ENCODE measurements at places on chromosomes 16 and 17.
A peak's percentile ranks its signal among the peaks of the same experiment; 100 is the strongest.

GRCh38 chr16:4828567-4829321 lies 18.3 kb downstream of the GLYR1 start:
- H3K27ac ChIP-seq, result no peak overlapping the region
- H3K4me3 ChIP-seq, result no peak overlapping the region
- DNase-seq, result no peak

DNA sequence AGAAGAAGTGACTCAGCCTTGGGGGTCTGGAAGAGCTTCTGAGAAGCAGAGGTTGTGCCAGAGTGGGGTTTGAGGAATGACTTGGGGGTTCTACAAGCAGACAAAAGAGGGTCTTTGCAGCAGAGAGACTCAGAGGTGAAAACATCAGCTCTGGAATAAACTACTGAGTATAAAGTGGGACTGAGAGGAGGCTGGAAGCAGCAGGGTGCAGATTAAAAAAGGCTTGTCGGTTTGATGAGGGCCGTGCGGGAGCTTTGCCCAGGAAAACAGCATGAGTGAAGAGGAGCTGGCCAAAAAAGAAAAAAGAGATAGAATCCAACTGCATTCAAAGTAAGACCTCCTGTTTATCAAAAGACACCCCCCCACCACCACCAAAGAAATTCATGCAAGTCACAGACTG lies 13.1 kb upstream of the ACE start:
- H3K4me3 ChIP-seq, result no peak overlapping the region
- DNase-seq, result no peak
- H3K36me3 ChIP-seq, result no peaks in the 10 kb centered on the region

GRCh38 chr17:80265205-80266068 lies 4.8 kb downstream of the RNF213 start:
- peaks cover 11% of the 10 kb centered on the region for H3K4me1 ChIP-seq
- H3K36me3 ChIP-seq, result peaks cover 4% of the 10 kb centered on the region
- H3K4me3 ChIP-seq, result no peak overlapping the region

DNA sequence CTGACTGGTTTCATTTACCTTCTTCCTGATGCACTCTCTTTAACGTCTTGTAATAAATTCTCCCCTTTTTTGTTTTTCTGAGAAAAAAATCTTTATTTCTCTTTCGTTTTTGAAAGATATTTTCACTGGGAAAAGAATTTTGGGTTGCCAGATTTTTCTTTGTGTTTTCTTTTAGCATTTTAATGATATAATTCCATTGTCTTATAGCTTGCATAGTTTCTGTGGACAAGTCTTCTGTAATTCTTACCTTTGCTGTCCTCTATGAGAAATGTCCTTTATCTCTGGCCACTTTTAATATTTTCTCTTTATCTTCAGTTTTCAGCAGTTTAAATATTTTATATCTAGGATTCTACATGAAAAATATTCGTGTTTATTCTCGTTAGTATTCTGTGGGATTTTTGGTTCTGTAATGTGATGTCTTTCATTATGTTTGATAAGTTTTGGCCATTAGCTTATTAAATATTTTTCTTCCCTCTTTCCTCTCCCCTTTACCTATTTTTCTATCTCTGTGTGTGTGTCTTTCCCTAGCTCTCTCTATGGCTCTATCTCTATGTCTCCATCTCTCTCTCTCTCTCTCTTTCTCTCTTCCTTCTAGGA lies 236.5 kb downstream of the C16orf95 start:
- peaks cover 6% of the 10 kb centered on the region for H3K36me3 ChIP-seq
- no peak overlapping the region for H3K4me3 ChIP-seq
- peaks cover 12% of the 10 kb centered on the region for H3K27me3 ChIP-seq

DNA sequence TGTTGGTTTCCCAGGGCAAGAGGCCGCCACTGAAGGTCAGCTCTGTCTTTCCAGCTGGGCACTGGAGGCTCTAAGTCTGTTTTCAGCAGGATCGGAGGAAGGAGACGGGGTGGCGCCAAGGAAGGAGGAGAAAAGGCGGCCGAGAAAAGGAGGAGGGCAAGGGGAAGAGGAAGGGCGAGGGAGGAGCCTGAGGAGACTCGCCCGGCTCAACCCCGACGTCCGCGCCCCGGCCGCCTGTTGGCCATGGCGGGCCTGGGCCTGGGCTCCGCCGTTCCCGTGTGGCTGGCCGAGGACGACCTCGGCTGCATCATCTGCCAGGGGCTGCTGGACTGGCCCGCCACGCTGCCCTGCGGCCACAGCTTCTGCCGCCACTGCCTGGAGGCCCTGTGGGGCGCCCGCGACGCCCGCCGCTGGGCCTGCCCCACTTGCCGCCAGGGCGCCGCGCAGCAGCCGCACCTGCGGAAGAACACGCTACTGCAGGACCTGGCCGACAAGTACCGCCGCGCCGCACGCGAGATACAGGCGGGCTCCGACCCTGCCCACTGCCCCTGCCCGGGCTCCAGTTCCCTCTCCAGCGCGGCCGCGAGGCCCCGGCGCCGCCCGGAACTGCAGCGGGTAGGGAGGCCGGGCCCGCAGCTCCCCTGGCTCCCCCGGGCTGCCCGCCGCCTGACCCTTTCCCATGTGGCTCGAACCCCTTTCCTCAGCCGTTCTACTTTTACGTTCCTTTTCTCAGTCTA lies at the start of gene RNF135:
RNF135 (plus strand) TSS at position 209 of the 737 bp plus-strand sequence; CDS start at position 244, 35 bp downstream.
- peak within 1 kb of the TSS; percentile 98 for H3K4me3 ChIP-seq
- DNase-seq, result peak; percentile 83
- H3K36me3 ChIP-seq, result peaks cover 20% of the 10 kb centered on the region
- peak within 1 kb of the TSS; percentile 98 for H3K27ac ChIP-seq
- H3K4me1 ChIP-seq, result peaks cover 19% of the 10 kb centered on the region

DNA sequence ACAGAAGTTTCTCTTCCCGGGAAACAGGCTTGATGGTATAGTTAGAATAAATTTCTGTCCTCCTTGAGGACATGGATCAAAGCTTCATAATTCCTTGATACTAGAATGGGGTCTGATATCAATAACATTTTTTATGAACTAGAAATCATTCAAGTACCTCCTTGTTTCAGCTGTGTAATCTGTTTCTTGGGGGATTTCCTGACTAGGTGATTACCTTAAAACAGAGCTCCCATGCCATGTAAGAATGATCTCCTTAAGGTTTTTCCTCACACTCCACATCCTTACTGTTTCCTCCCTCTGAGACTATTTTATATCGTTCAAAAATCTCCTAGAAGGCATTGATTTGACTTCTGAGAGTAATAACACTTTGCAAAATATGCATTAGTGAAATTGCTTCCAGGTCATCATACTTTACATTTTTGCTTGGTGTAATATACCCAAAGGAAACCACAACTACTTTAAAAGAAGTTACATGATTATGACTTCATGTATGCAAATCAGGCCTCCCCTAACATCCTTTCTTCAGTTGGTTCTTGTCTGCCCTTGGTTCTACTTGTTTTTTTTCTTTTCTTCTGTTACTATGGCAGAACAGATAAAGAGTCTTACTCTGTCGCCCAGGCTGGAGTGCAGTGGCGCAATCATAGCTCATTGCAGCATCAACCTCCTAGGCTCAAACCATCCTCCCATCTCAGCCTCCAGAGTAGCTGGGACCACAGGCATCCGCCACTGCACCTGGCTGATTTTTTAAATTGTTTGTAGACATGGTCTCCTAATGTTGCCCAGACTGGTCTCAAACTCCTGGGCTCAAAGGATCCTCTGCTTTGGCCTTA lies 388.8 kb downstream of the ZFHX3 start:
- peaks cover 3% of the 10 kb centered on the region for H3K36me3 ChIP-seq
- DNase-seq, result no peak
- H3K4me3 ChIP-seq, result no peak overlapping the region
- H3K27me3 ChIP-seq, result no peaks in the 10 kb centered on the region
- no peaks in the 10 kb centered on the region for H3K4me1 ChIP-seq

DNA sequence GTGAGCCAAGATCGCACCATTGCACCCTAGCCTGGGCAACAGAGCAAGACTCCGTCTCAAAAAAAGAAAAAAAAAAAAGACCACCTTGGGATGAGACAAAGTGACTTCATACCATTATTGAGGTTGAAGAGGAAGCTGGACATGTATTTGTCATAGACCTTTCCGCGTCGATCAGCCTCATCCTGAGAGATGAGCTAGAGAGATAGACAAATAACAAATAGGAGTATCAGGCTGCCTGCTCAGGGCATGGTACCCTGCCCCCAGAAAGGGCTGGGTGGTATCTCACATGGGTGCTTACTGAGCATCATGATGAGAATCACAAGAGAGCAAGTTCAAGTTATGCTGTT lies 22.1 kb downstream of the CNTNAP1 start:
- DNase-seq, result no peak
- H3K36me3 ChIP-seq, result peaks cover 18% of the 10 kb centered on the region
- H3K27me3 ChIP-seq, result no peaks in the 10 kb centered on the region
- H3K27ac ChIP-seq, result no peak overlapping the region
- no peaks in the 10 kb centered on the region for H3K4me1 ChIP-seq

DNA sequence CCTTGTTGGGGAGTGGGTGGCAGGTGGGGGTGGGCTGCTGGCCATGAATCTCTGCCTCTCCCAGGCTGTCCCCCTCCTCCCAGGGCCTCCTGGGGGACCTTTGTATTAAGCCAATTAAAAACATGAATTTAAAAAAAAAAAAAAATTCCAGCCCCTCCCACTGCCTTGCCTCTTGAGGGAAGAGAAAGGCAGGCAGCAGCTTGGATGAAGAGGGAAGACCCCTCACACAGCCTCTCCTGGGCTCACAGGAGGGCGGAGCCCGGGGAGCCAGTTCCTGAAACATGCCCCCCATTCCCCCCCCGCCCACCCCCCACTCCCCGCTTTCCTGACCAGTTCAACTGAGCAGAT lies 1.8 kb upstream of the TCAP start:
- no peak overlapping the region for H3K27ac ChIP-seq
- DNase-seq, result no peak
- peaks cover 4% of the 10 kb centered on the region for H3K27me3 ChIP-seq
- H3K4me3 ChIP-seq, result no peak overlapping the region
- peaks cover 4% of the 10 kb centered on the region for H3K4me1 ChIP-seq
- H3K36me3 ChIP-seq, result no peaks in the 10 kb centered on the region

DNA sequence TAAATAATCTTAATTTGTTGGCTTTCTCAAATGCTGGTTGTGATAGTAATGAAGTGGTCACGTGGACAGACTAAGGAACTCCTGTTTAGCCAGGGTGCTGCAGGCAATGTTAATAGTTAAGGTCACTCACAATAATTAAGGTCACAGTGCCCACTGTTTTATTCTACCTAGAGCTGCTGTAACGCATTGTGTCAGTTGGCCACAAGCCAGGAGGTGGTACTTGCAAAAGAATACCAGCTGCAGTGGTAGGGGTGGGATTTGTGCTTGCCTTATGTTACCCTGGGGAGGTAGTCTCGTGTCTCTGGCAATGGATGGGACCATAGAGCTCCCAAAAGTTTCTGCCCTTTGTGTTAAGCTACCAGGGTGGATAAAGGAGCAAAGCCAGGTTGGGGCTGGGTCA lies 969.1 kb upstream of the CDH8 start:
- no peak for DNase-seq
- H3K27ac ChIP-seq, result no peak overlapping the region
- no peak overlapping the region for H3K4me3 ChIP-seq

DNA sequence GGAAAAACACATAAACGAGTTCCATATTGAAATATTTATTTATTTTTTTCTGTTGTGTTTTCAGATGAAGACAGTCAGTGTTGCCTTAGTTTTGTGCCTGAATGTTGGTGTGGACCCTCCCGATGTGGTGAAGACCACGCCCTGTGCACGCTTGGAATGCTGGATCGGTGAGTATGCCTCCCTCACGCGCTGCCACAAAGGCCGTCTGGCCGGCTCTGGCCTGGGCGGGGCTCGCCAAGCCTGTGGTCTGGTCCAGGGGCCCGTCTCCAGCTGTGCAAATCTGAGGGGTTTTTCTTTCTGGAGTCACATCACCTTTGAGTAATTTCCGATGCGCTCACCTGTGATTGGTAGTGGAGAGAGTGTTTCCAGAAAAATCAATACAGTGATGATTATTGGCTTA lies 81.0 kb downstream of the RPTOR start:
- DNase-seq, result no peak
- no peak overlapping the region for H3K4me3 ChIP-seq
- H3K27me3 ChIP-seq, result no peaks in the 10 kb centered on the region
- H3K4me1 ChIP-seq, result peaks cover 4% of the 10 kb centered on the region

- no peak for DNase-seq
- no peaks in the 10 kb centered on the region for H3K36me3 ChIP-seq
- peaks cover 25% of the 10 kb centered on the region for H3K27me3 ChIP-seq
- no peaks in the 10 kb centered on the region for H3K4me1 ChIP-seq
These were observed 247.9 kb upstream of the SOX9 start for GRCh38 chr17:71872843-71873485.

- no peak overlapping the region for H3K27ac ChIP-seq
- H3K27me3 ChIP-seq, result no peaks in the 10 kb centered on the region
- no peak overlapping the region for H3K4me3 ChIP-seq
- no peak for DNase-seq
- no peaks in the 10 kb centered on the region for H3K4me1 ChIP-seq
- no peaks in the 10 kb centered on the region for H3K36me3 ChIP-seq
These were observed 4.4 kb downstream of the DRC3 start for GRCh38 chr17:17976931-17977570.

DNA sequence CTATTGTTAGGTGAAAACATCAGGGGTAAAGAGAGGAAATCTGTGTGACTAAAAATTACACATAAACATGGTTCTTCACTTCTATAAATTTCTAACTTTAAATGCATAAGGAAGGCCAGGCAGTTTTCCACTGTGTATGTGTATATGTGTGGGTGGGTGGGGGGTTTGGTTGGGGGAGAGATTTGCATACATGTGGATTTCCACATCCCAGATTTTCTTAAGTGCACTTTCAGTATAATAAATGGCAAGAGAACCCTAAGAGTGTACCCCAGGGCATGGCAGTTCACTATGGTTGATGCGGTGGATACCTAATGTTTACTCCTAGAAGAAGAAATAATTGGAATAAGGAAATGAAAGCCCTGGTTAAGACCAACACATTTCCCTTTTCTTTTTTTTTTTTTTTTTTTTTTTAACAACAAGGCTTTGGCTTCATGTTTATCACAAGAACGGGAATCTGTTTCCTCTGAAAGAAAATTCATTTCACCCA lies 451.8 kb upstream of the CCL2 start:
- peaks cover 16% of the 10 kb centered on the region for H3K4me1 ChIP-seq
- H3K27me3 ChIP-seq, result peaks cover 18% of the 10 kb centered on the region
- no peaks in the 10 kb centered on the region for H3K36me3 ChIP-seq

DNA sequence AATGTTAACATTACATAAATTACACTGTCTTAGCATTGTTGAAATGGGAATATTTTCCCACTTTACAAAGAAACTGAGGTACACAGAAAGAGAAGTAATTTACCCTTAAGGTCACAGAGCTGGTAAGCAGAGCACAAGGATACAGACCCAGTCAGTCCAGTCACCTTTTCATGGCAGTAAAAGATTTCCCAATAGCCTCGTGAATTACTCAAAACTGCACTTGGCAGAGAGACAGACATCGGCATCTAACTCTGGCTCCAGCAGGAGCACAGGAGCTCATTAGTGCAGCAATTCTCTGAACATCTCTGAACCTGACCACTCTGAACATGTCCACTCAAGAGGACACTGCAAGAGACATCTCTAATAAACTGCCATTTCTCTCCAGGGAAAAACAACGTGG lies 3.1 kb downstream of the TEX2 start:
- no peak overlapping the region for H3K4me3 ChIP-seq
- H3K27me3 ChIP-seq, result peaks cover 52% of the 10 kb centered on the region
- peaks cover 6% of the 10 kb centered on the region for H3K36me3 ChIP-seq
- no peak for DNase-seq
- no peak overlapping the region for H3K27ac ChIP-seq
